ENCODE measurements at places on chromosomes 3 and 15.
A peak's percentile ranks its signal among the peaks of the same experiment; 100 is the strongest.

GRCh38 chr3:102161384-102162006 lies 273.3 kb upstream of the ZPLD1 start:
- DNase-seq = no peak

GRCh38 chr3:118760585-118761290 lies 273.9 kb downstream of the IGSF11 start:
- DNase-seq = no peak

GRCh38 chr3:124131580-124131979 lies 139.7 kb upstream of the ROPN1 start:
- no peak for DNase-seq

GRCh38 chr15:57541271-57541670 lies 50.4 kb upstream of the MYZAP start:
- DNase-seq = no peak

DNA sequence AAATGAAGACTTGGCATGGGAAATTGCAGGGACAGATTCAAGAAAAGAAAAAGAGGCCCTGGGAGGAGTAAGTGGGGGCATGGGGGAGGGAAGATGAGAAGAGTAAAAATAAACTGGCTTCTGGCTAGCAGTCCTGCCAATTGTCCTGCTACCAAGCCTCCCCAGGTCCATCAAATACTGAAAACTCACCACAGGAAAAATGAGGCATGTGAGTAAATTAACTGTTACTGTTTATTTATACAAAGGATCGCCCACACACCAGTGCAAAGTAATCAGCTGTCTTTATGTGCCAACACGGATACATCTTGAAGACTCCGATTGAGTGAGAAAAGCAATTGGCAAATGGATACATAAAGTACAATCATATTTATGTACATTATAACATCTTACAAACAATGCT lies 10.7 kb upstream of the KLHL25 start:
- DNase-seq = no peak

GRCh38 chr15:70271422-70272088 lies 173.8 kb upstream of the TLE3 start:
- DNase-seq = peak; percentile 98

DNA sequence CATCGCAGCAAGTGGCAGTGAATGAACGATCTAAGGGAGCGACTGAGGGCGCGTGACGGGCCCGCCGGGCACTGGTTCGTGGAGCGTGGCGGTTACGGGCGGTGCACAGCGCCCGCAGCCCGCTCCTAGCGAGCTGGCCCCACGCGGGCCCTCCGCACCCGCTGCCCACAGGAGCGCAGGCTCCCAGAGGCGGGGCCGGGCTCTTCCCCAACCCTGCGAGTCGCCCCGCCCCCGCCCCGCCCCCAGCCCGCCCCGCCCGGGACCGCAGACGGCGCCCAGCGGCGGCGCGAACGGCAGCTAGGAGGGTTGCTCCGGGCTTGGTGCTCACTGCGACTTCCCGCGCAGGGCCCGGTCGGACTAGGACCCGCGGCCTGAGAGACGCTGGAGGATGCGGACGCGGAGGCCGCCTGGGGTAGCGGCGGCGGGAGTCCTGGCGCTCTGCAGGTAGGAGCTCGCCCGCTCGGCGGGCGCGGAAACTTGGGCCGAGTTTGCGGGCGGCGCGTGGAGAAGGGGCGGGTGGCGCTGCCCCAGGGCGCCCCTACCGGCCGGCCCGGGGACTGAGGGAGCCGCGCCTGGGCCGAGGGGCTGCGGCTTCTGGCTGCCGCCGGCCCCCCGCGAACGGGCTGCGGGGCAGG lies at the start of gene C15orf39:
C15orf39 (plus strand) TSS at position 267 of the 635 bp plus-strand sequence. CDS start 4,167 bp downstream, outside the sequence.
- DNase-seq = peak; percentile 27

DNA sequence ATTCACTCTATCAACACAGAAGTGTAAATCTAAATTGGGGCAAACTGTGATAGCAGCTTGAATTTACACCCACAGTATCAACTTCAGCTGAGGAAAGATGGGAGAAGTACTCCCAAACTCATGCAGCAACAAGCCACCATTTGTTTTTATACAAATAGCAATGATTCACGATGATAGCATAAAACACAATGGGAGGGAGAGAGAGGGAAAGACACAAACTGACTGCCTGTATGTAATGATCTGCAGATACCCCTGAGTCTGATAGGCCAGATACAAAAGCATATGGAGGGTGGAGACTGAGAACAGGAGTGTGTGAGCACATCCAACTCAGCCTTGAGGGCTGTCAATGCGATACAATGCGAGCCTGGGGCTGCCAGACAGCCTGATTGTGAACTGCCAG lies 79.2 kb downstream of the CNTN3 start:
- DNase-seq = no peak

DNA sequence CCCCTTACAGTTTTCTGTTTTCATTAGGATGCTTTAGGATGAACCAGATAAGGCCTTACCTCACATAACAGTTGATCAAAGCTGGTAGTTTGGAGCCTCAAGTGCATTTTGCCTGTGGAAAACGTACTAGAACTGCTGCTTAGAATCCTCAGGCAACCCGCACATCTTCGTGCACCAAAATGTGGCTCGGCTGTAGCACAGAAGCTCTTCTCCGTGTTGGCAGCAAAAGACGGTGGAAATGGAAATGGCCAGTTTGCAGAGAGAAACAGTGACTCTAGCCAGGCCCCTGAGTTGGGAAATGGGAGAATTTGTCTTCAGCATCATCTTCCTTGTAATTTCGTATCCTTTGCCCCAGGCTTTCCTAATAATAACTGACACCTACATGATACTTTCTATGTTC lies 20.6 kb downstream of the TLNRD1 start:
- no peak for DNase-seq

GRCh38 chr15:31270767-31271166 lies 55.9 kb upstream of the KLF13 start:
- DNase-seq = no peak

DNA sequence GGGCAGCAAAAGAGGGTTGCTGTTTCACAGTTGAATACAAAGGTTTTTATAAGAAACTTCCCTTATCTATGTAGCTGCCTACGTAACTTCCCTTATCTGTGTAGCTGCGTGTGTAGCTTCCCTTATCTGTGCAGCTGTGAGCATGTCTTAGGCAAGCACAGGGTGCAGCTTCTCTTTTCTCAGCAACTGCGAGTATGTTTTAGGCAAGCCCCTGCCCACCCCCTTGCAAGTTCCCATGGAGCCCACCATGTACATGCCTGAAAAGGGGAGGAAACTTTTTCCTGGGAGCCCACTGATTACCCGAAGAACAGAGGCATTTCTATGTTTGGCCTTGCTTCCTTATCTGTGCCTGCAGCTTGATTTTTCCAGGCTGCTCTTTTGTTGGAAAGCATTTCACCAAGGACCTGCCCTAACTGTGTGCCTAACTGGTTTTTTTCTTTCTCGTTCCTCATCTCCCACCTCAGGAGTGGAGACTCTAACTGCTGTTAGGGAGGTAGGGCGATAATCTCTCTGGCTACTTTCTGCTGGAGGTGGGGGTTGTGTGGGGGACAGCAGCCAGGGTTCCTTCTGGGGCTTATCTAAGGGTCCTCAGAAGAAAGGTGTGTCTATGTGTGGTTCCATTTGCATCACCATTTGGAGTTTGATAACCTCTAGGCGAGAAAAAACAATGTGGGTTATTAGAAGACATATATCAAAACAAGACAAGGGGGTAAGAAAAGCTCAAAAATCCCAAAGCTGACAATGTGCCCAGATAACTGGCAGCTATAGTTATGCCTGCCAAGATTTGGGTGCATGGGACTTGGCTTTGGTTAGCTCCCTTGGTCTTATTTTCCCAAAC lies 26.0 kb downstream of the SORD start:
- DNase-seq = peak; percentile 66

GRCh38 chr3:154132777-154133375 lies 11.7 kb downstream of the ARHGEF26 start:
- DNase-seq = no peak

GRCh38 chr3:65955792-65956477 lies 82.8 kb downstream of the MAGI1 start:
- DNase-seq = peak; percentile 81

- DNase-seq = peak; percentile 39
These were observed 375.1 kb upstream of the ROBO2 start for GRCh38 chr3:76664816-76665215.

GRCh38 chr15:92631721-92632120 lies 23.9 kb downstream of the FAM174B start:
- no peak for DNase-seq

DNA sequence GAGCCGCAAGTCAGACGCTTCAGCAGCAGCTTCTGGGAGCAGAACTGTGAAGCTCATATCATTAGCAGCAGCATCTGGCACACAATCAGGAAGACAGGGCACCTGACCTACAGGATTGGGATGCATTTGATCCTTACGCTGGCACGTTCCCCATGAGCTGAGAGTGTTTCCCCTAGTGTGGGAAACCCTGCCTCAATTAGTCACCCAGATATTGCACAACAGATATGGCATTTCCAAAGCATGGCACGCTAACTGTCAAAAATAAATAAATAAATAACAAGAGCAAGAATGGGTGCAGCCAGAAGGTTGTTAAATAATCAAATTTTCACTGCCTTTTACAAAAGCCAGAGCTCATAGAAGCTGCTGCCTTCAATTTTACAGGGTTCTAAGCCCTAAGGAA lies 189.6 kb upstream of the THBS1 start:
- DNase-seq = no peak

- no peak for DNase-seq
These were observed 249.0 kb downstream of the MCTP2 start for GRCh38 chr15:94480289-94480834.

DNA sequence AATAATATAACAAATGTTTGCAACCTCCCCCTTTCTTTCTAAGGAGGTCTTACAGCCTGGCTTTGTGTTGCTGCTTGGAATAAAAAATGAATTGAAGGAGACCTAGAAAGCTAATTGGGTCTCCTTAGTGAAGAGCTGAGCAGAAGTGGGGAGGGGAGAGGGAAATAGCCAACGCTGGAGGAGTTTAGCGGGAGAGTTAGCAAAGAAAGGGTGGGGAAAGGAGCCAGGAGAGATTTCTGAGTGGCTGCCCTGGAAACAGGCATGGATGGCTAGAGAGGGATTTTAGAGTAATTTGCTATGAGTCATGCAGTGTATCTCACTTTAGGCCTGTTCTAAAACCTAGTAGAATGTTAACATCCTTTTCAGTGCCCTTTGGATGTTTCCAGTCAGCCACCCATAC lies 45.2 kb upstream of the PFN2 start:
- DNase-seq = no peak

DNA sequence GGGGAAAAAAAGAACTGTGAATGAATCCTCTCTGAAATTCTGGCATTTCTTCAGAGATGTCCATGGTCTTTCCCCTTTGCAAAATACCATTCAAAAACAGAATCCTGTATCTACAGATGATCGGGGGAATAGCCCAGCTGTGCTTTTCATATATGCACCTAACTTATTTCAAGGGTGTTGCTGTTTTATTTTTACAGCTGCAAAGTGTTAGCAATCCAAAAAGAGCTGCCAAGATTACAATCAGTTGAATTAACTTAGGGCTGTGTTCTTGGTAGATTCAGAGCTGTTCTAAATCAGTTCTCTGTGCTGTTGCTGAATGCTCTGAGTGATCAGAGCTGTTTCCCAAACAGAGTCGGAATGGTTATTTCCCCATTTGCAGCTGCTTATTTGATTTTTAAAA lies 175.7 kb upstream of the SEMA6D start:
- no peak for DNase-seq

- DNase-seq = no peak
These were observed 9.3 kb downstream of the WWTR1 start for GRCh38 chr3:149648525-149648924.

GRCh38 chr3:153614563-153614962 lies 452.5 kb downstream of the RAP2B start:
- DNase-seq = peak; percentile 54

GRCh38 chr3:191376516-191377141 lies 46.3 kb upstream of the UTS2B start:
- DNase-seq = peak; percentile 76

DNA sequence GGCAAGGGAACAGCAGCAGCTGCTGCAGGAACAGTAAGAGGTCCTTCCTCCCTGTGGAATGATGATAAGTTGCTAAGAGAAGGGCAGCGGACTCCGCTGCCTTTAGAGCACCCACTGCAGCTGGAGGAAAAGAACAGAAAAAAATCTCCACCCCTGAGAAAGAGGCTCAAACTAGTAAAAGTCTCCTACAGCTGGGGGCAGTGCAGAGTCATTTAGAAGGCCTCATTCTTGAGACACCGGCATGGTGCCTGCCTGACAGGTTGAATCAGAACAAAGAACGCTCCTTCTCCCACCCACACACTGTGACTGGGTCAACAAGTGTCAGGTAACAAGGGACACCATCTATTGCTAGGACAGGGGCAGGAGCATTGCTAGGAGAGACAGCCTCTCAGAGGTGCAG lies 188.4 kb downstream of the ABHD5 start:
- DNase-seq = no peak

DNA sequence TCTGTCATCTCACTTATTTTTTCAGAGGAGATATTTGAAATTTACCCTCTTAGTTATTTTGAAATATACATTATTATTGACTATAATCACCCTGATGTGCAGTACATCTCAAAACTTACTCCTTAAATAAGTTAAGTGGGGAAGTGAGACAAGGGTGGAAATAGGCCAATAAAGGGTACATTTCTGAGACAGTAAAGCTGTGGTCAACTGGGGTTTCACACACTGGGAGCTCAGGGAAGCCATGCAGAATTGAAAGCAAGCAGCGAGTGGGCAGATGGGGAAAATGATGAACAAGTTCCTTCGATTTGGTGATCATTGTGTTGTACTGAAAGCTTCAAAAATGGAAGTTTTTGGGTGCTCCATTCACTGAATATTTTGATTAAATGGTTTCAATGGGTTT lies 21.6 kb upstream of the MOBP start:
- no peak for DNase-seq

GRCh38 chr15:68930268-68931022 lies at the start of gene SPESP1:
SPESP1 (plus strand) TSS chr15:68930525; CDS start chr15:68930654, 129 bp downstream.
- peak; percentile 1 for DNase-seq

DNA sequence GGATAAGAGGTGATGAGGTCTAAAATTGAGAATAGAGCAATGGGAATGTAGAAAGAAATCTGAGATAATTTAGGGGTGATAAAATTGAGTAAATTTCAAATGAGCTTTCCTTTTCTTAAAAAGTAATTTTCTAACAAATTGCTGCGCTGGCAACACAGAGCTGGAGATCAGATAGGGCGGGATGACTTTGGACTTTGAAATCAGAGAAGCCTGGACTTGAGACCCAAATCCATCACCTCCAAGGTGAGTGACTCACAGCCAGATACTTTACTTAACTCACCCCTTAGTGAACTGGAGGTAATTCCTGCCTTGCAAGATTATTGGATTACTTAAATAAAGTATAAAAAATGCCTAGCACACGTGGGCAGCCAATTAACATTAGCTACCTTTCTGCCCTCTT lies 80.8 kb downstream of the P2RY1 start:
- DNase-seq = no peak
